Stimulated activated CD8-positive, alpha-beta memory T cell treated with anti-CD3 and anti-CD28 coated beads, Interleukin-4, amount 100 ng/mL, for 1 hour (primary cell): ENCODE measurements at places on chromosomes 7 and 10.

GRCh38 chr10:131216681-131217230 lies 94.8 kb downstream of the TCERG1L start:
- no peak for DNase-seq

- DNase-seq = no peak
Measured at GRCh38 chr10:35661236-35661635, 19.1 kb upstream of the FZD8 start.

- DNase-seq = no peak
Measured at GRCh38 chr7:114788706-114789105, 133.2 kb upstream of the MDFIC start.

DNA sequence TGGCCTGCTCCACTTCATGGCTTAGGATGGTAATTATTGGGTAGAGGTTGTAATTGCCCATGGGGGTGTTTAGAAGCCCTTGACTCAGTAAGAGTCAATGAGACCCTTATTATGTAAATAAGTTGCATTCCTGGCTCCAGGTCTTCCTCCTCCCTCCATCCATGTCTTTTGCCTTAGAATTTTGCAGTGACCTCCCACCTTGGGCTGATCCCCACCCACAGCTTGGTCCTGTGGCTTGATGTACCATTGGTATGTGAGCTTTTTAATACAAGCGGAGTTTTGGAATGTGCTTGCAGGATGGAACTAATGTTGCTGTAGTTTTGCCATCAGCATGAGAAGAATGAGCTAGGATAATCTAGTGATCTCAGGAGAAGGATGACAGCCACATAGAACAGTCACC lies 73.2 kb upstream of the DGKI start:
- no peak for DNase-seq

DNA sequence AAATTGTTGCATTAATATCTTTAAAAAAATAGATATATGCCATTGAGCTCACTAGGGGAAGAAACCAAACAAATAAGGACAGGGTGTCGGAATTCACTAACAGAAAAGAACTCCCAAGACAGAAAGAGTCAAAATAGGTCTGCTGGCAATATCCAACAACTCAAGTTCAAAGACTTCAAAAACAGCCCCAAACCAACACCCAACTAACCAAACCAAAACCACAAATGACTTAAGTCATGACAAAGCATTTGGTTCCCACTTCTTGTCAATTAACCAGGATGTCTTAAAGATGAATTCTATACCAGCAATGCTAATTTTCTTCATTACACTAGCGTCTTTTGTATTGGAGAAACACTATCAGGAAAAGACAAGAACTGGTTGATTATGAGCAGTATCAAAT lies 249.0 kb upstream of the PLXNA4 start:
- no peak for DNase-seq

- DNase-seq = no peak
Measured at GRCh38 chr10:128365156-128365725, 239.0 kb upstream of the MKI67 start.

- no peak for DNase-seq
Measured at GRCh38 chr7:40582539-40582938, 447.7 kb downstream of the SUGCT start.

DNA sequence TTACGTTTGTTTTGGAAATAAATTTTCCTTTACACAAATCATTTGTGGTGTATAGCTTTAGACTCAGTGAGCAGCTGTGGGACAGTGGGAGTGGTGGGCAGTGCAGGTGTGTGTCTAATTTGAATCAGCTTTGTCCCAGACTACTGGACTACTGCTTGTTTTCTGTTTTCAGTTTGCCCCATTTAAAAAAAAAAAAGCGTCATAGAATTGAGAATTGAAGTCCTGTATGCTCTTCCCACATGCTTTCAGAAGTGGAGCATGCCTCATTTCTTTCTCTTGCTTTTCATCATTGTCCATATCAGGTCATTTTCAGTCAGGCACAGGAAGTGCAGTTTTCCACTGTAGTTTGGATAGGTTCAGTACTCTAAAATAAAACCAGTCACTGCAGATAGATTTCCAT lies 66.1 kb downstream of the SHH start:
- no peak for DNase-seq

GRCh38 chr10:34213805-34214197 lies 601.3 kb downstream of the PARD3 start:
- no peak for DNase-seq

DNA sequence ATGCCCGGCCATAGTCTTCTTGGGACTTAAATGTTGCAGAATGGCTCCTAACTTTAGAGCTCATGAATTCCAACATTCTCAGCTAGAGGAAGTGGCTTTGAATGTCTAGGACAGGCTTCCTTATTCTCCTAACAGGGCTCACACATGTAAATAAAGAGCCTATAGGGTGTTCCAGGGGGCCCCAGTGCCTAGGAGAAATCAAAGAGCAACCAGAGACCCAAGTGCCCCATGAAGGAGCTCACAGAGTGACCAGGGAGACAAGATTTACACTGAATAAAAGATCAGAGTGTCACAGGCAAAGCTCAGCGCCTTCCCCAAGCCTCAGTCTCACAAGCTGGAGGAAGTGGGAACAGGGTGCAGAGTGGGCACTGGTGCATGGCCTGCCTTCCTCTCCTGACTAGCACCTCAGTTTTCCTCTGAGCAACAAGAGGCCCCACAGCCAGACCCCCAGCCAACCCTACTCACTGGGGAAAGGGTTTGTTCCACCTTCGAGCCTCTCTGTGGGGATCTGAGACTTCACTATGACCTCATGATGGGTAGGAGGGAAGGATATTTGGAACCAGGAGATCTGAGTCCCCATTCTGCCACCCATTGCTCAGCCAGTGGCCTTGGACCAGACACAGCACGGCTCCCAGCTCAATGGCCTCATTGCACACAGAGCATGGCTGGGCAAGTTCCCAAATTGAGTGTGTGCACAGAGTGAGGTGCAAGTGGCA lies 16.0 kb downstream of the TMEM273 start:
- DNase-seq = no peak

GRCh38 chr10:58644311-58644710 lies 131.6 kb downstream of the BICC1 start:
- no peak for DNase-seq

- DNase-seq = no peak
Measured at GRCh38 chr7:7672545-7673239, 32.1 kb downstream of the UMAD1 start.

GRCh38 chr10:85266808-85267207 lies 938.4 kb downstream of the CCSER2 start:
- DNase-seq = no peak

DNA sequence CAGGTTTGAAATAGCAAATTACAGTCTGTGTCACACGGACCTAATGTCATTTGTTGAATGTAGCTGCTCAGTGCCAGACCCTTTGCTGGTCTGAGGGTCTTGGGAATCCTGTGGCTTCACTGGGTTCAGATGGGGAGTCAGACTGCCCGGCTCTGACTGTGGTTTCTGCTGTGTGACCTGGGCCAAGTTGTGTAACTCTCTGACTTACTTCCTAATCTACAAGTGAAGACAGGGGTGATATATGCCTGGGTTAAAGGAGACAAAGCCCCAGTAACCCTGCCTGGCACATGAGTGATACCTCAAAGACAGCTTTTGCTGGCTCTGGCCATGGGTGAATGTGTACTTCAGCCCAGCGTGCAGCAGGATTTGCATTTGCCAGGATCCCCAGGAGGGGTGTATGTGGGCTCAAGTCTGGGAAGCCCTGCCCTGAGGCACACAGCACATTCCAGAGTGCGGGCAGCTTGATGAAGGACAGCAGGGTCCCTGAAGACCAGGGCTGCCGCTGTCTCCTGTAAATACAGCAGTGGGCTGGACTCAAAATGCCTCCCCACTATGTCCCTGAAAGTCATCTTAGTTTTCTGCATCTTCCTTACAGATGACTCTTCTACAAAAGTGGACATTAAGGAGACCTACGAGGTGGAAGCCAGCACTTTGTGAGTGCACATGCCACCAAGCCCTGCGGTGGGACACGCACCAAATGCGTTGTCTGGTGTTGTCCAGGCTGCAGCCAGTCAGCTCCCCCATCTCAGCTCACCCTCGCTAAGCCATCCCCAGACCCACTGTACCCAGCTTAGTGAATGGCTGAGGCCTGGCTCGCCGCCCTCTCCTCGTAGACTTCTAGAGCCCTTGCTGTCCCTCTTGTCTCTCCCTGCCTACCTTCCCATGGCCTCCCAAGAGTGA lies 16.4 kb downstream of the NACAD start:
- DNase-seq = no peak

DNA sequence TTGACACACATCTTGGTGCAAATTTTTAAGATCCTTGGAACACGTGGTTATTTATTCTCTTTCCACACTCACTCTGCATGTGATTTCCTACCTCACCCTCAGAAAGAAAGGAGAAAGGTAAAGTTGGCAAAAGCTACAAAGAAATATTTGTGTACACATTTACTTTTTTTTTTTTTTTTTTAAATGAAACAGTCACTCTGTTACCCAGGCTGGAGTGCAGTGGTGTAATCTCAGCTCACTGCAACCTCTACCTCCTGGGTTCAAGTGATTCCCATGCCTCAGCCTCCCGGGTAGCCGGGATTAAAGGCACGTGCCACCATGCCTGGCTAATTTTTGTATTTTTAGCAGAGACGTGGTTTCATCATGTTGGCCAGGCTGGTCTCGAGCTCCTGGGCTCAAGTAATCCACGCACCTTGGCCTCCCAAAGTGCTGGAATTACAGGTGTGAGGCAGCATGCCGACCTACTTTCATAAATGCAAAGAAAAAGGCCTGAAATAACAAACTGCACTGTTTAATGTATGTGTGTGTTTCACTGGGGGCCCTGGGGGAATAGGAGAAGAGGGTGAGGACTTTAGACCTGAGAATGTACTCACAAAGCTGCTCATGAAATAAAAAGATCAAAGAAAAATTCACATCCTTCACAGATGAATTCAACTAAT lies 71.6 kb upstream of the GRID1 start:
- no peak for DNase-seq

GRCh38 chr7:116862951-116863670 lies 724 bp downstream of the CAPZA2 start:
- DNase-seq = no peak

DNA sequence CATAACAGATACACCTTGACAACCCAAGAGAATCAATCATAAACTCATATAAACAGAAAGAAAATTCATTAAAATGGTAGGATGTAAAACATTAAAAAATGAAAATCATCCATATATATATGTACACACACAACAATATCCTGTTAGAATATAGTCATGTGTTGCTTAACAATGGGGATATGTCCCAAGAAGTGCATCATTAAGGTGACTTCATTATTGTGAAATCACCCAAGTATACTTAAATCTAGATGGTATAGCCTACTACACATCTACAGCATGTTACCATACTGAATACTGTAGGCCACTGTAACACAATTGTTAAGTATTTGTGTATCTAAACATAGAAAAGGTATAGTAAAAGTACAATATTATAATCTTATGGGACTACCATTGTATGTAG lies 115.8 kb upstream of the TMEM168 start:
- DNase-seq = no peak

DNA sequence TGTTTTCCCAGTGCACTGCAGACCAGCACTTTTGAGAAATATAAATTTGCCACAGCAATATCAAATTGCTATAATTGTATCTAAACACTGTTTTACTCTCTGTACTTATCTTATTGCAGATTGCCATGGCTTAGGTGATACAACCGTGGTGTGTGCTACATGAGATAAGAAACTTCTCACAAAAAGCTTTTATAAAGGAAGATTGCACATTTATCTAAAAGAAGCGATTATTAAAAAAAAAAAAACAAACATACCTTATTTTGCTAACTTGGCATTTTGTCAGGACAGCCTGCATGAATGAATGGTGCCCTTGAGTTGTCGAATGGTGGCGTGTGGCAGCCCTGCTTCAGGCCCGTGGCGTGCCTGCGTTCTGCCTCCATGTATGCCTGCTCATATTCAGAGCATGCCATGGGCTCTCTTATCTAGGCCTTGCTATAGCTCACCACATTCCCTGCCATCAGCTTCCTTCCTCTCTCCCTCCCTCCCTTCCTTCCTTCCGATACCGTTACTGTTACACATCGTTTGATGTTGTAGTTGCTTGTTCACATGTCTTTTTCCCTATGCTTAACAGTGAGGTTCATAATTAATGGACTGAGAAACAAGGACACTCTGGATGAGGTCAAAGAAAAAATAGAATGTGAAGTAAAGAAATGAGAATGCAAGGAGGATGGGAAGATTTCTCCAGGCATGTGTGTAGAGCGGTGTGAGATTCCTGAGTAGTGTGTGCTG lies 34.9 kb downstream of the PRKAR2B start:
- no peak for DNase-seq

DNA sequence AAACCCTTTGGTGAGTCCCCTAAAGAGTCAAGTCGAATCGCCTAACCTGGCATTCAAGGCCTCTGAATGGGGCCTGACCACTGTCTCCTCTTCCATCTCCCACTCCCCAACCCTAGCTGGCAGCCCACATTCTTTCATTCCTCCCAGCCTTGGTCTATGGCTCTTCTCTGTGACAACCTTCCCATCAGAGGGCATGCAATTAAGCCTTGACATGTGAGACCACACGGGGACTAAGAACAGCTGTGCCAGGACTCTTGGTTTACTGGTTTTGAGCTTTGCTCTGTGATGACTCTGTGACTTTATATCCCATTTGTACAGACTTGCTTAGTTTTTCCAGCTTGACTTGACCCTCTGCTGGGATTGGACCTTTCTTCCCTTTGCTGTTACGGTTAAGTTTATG lies 116.6 kb downstream of the BUB3 start:
- no peak for DNase-seq

- no peak for DNase-seq
Measured at GRCh38 chr7:19177269-19177668, 32.0 kb upstream of the FERD3L start.

GRCh38 chr10:119313644-119314043 lies 106.3 kb downstream of the GRK5 start:
- no peak for DNase-seq
